ENCODE measurements at places on chromosomes 5 and 9.
A peak's percentile ranks its signal among the peaks of the same experiment; 100 is the strongest.

GRCh38 chr9:92954049-92954861, 6.9 kb downstream of the FGD3 start:
- peak; percentile 78 for DNase-seq

DNA sequence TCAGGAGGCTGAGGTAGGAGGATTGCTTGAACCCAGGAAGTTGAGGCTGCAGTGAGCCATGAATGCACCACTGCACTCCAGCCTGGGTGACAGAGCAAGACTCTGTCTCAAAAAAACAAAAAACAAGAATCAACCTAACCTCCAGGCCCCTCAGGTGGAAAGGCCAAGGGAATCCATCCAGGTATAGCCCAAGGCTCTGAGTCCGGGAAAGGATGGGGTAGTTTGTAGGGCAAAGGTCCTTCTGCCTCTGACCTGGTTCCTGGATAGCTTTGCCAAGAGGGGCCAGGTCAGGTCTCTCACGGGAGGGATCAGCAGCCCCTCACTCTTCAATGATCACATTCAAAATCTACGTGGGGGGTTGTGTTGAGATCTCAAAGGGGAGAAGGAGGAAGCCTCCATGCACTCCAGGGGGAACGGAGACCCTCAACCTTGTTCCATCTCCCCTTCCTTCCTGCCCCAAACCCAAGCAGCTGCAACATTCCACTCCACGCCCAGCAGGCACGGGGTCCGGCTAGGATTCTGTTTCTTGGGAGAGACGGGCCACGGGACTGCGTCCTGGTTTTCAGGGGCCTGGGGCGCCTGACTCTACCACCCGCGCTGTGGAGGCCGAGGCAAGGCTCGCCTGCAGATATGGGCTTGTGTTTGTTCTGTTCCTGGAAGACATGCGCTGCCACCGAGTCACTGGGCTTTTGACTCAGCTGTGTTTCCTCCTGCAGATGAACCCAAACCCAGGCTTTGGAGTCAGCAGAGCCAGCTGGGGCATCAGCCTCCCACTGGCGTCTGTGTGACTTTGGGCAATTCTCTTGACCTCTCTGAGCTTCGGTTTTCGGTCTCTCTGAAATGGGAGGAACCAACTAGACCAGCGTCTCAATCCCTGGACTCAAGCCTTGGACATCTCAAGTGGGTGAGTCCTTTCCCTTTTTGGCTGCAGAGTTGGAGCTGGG, 35.5 kb downstream of the PLPP7 start:
- no peak for DNase-seq

- peak; percentile 99 for DNase-seq
Measured at GRCh38 chr9:78972303-78972999, 599.3 kb upstream of the TLE4 start.

- DNase-seq, result no peak
Measured at GRCh38 chr5:78806544-78806943, 158.0 kb upstream of the LHFPL2 start.

DNA sequence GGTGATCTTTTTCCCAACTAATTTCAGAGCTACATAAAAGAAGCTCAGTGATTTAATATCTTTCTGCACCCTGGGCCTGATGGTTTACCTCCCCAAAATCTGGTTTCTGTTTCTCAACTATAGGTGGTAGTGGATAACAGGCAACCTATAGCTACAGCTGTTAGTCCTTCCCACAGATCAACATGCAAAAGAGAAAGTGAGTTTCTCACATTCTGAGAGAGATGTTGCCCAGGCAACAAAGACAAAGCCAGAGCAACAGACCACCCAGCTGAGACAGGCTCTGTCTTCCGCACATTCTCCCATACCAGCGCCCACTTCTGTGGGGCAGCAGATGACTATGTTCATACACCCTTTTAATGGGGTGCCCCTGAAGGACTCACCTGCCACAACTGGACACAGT, 40.7 kb upstream of the PPP2R2B start:
- no peak for DNase-seq

- DNase-seq, result no peak
Measured at GRCh38 chr5:83900306-83900705, 179.7 kb upstream of the HAPLN1 start.

DNA sequence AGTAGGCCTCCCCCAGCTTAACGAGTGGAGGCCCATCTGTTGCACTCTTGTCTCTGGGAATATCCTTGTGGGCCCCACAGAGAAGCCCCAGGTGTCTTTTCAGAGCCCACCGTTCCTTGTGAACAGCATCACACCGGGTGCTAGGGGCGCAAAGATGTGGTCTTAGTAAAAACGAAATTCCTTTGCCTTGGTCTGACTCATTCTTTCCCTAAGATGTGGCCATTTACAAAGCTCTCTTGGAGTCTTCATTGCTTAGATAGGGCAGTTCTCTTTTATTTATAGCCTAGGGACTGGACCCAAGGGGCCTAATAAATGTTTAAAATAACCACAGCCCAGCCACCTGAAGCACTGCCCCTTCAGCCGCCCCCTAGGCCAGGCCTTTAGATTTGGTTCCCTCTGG, 52.8 kb upstream of the RPL26L1 start:
- DNase-seq, result no peak

DNA sequence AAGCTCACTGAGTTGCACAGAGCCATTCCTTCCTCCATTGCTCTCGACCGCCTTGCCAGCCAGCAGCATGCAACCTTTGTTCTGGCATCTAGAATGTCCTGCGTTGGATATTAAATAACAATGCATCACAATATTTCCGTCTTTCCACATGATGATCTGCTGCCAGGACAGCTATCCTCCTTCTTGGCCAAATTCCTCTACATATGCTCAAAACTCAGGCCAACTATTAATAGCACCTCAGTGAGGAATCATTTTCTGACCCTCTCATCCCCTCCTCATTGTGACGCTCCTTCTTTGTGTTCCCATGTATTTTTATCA, 128.6 kb downstream of the MYO10 start:
- no peak for DNase-seq
